Uterus (tissue), 4 donors: ENCODE measurements at places on chromosomes 2 and 18. TPM values are rescaled to one million over a fixed set of nuclear protein-coding genes. Genes with fewer than 3 reads are reported as not detected.

GRCh38 chr2:150107170-150107569, 380.3 kb downstream of the RND3 start:
- DNase-seq: no peak

The ABCG8 gene
- 0.09 TPM for total RNA-seq

- no peak for DNase-seq
Measured at GRCh38 chr2:58019229-58019628, 27.4 kb upstream of the VRK2 start.

GRCh38 chr2:53939656-53940055, 31.1 kb downstream of the PSME4 start:
- no peak for DNase-seq

The CNTNAP5 gene
- total RNA-seq: 1.4 TPM

DNA sequence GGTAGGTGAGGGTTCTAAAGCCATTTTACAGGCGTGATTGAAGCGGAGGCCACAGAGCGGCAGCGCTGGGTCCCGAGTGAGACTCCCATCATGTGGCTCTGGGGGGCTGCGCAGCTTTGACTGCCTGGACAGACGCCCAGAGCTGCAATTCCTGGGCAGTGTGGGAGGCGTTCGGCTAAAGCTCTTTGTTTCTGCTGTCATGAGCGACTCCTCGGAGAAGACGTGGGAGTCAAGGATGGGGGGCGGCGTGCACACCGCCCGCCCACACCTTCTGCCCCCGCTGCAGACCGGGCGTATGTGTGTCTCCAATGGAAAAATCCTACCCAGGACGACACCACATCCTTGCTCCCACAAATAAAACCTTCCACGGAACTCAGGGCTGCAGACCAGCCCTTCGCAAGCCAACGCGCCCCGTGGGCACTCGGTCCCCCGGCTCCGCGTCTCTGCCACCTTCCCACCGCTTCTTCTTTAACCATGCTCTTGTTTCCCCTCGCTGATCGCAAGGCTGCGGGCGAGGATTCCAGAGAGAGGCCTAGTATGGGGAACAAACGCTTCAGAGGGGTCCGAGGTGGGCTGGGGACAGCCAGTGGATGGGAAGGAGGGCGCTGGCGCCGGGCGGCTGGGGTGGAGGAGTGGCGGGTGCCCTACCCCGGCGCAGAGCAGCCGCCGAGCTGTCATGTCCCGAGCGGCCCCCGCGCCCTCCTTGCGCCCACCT, 680 bp upstream of the LBH start:
- peak; percentile 83 for DNase-seq

The SPRED2 gene
- 15.6 TPM for total RNA-seq

The TM4SF20 gene
- total RNA-seq: not detected

DNA sequence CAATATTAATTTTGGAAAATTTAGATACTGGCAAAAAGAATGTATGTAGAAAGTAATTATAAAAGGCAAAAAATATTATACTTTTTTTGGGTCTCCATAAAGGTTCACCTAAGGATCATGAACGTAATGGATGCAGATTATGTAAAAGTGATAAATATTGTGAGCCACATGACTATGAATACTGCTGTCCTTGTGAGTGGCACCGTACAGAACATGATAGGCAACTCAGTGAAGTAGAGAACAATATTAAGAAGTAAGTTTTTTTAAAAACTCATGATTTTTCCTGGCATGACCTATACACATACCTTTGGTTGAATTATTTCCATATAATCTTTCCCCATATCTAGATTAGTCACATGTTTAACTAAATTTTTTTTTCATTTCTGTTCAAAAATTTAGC, 18.6 kb downstream of the GEN1 start:
- DNase-seq: no peak

DNA sequence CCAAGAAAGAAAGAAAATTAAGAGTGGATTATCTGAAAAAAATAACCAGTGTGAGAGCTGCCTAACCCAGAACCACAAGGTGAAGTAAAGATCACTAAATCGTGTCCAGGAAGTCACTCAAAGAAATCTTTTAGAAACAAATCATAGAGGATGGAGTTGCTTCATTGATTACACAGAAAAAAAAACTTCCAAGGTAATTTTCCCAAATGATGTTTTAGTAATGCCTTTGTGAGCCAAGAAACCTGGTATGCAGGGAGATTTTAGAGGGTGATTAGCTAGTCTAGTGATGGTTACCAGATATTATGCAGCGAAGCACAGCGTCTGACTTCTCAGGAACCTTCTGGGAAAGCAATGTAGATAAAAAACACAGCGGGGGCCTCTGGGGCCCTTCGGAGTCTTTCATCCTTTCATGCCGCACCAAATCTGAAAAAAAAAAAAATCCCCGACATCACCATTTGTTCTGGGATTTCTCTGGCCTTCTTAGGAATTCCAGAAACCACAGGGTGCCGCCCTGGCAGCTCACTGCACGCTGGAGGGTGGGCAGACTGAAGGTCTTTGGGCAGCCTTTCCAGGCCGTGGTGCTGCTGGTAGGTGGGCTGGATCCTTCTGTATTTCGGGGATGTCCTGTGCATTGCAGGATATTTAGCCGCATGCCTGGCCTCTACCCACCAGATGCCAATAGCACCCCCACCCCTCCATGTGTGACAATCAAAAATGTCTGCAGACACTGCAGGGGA, 17.3 kb downstream of the ALPK2 start:
- no peak for DNase-seq

The ZSWIM2 gene
- total RNA-seq: not detected

DNA sequence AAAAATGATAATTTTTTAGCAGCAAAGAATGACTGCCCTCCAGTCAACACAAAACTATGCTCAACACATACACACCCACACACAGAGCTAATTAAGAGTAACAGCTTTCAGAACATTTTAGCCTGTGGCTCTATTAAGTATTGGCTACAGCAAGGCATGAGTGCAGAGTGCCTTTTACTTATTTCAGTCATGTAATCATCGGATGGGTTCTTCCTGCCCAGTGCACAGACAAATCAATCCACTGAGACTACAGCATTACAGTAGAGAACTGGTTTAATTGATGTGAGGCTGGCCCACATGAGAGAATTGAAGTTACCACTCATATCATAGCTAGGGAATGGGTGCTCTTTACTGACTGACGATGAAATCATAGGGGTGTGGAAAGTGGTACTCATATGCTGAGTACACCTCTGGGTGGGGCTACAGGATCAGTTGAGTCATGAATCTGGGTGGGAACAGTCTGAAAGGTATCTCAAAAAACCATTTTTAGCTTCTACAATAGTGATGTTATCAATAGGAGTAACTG, 241.0 kb downstream of the FSIP2 start:
- no peak for DNase-seq

GRCh38 chr2:68302281-68302875, 17.4 kb downstream of the CNRIP1 start:
- no peak for DNase-seq

The UGT1A3 gene
- not detected for total RNA-seq

GRCh38 chr2:101869527-101869926, 122.2 kb upstream of the IL1R2 start:
- no peak for DNase-seq

The RESP18 gene
- total RNA-seq: not detected

The MOCOS gene
- total RNA-seq: 1.7 TPM

GRCh38 chr18:44853430-44853829, 172.7 kb downstream of the SETBP1 start:
- DNase-seq: no peak

GRCh38 chr2:241002275-241003046, 4.0 kb downstream of the SNED1 start:
- no peak for DNase-seq

DNA sequence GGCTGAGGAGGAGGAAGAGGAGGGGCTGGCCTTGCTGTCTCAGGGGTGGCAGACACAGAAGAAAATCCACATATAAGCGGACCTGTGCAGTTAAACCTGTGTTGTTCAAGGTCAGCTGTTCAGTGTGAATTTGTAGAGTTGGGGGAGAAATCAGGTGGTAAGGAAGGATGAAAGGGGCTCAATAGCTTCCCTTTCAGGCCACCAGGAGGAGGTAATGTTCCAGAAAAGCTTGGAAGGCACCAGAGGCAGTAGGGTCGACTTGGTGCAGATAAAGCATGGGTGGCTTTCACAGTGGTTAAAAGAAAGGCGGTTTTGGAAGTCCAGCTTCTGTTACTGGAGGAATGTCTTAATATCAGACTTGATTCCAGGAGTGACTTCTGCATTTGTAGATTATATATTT, 167.4 kb downstream of the THSD7B start:
- DNase-seq: no peak
